Cardiac fibroblast (primary cell): ENCODE measurements at places on chromosomes 6 and 20.

DNA sequence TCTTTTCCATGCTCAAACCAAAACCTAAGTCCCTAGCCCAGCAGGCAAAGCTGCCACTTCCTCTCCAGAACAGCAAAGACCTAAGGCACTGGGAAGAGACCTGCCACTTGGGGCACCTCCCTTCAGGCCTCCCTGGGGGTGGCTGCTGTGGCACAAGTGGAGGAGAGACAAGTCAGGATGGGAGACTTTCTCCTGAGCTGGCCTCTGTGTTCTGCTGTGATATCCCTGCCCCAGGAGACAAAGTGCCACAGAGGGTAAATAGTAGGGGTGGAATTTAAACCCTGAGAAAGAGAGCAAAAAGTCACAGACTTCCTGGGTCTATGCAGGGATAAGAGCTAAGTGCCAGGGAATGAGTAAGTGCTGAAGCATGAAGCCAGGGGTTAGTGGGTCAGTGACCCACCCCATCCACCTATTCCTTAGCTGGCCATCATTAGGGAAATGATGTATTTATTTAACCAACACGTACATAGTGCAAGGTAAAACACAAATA is 84.2 kb downstream of the MRPL14 start:
- no peak for DNase-seq

DNA sequence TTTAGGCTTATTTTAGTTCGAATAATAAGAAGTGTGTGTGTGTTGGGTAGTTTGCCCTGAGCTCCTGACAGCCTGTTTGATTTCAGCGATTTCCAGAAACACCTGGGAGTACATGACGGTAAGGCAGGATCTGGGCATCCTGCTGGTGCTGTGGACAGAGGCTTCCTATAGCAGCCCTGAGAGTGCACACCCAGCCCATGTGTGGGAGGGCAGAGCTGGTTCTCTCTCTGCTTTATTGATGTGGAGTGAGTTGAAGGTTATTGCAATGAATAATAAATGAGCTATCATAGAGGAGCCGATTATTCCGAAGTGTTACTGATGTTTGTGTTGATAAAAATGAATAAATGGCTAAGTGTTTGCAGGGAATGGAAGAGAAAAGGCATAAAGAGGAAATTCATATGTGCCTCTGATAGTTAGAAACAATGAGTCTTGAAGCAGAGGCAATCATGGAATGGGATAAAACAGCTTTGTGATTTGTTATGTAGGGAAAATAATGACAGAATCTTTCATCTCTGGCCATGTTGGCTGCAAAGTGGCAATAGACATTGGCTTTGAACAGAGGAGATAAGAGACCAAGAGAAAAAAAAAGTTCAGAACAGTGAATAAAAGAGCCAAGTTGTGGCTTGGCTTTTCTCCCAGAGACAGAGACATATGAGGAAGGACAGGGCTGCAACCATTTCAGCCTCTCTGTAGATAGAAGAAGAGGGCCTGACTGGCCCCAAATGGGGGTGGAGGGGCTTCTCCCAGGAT is 166.2 kb upstream of the CHD6 start:
- no peak for DNase-seq

GRCh38 chr6:148955441-148955840 is 208.6 kb downstream of the UST start:
- DNase-seq, result no peak

- DNase-seq, result no peak
Observed at GRCh38 chr20:58064411-58065010, 163.9 kb downstream of the ANKRD60 start.

GRCh38 chr6:166673309-166673708 is 46.3 kb upstream of the RPS6KA2 start:
- no peak for DNase-seq

DNA sequence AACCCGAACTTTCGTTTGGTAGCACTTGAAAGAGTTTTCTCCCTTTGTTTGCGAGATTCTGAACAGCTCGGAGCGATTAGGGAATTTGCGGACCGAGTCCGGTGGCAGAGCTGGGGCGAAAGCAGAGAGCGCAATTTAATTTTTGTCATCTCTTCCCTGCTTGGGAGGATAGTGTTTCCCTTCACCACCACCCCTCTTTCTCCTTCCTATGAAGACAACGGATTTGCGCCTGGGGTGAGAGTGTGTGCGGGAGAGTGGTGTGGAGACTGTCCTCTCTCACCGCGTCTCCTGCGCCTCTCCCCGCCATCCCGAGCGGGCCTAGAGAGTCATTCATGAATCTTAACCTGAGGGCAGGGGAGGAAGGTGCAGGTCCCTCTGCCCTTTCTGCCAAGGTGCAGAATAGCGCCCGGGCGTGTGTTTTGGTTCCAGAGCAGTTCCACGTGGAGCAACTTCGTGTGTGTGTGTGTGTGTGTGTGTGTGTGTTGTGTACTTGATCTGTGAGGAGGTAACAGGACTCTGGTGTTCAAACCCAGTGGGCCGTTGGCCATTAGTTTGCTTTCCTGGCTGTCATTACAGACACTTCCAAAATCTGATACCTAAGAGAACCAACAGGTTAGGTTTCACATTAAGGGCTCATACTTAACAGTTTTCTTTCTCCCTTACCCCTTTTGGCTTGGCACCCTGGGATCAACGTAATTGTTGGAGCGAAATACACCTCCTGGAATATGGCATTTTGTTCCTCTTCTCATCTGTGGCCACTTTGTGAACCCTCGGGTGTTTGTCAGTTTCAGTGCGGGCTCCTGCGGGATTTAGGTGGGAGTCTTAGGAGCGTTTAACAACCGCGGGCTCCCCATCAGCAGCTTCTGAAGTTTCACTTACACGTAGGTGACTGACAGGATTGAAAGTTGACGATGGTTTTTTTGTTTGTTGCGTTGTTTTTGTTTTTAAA is 1.8 kb downstream of the EYA4 start:
- peak; percentile 12 for DNase-seq

DNA sequence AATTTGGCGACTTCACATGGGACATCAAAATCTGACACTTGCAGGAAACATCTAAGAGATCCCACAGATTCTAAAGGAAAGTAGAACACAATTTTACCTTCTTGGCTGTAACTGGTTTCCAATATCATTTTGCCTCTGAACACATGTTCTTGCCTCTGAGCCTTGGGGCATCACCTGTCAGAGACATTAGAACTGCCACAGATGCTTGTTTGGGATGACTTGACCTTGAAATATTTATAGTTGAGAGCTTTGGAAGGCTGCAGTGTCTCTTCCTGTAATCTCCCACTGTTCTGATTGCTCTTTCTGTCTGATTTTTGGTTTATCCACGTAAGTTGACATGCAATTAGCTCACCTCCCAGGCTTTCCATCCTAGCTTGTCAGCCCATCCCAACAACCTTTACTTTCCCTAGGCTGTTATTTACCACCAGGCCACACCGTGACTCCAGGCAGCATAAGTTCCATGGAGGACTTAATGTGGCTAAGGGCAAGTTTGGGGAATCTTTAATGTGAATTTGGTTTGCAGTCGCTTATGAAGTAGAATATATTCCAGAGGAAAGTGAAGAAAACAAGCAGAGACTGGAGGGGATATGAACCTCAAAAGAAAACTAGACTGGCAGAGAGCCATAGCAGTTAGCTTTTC is 256.5 kb upstream of the RIN2 start:
- no peak for DNase-seq
